ENCODE measurements at places on chromosomes 16 and 17.
A peak's percentile ranks its signal among the peaks of the same experiment; 100 is the strongest.

DNA sequence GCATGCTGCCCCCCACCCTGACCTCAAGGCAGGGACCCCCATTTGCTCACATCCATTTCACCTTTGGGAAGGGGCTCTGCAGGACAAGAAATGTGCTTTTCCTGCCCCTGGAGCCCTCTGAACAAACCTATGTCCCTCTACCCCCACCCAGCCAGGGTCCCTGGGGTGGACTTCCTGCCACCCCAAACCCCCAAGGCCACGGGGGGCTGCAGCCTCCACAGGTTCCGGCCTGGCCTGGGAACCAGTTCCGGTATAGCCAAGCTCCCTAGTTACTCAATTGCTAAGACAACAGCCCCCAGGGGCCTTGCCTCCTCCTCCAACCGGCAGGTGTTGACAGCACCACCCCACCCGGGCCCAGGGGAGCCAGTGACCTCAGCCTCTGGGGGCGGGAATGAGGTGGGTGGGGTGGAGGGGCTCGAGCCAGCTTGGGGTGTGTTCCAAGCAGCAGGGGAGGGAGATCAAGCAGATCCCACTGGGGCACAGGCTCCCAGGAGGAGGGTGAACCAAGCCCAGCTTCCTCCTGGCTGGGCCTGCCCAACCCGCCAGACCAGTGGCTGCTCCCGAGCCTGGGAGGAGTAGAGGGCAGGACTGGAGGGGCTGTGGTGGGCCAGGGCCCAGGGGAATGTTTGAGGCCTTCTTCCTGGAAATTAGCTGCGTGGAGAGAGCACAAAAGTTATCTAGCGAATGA, 6.6 kb downstream of the PNMT start:
- DNase-seq: no peak

DNA sequence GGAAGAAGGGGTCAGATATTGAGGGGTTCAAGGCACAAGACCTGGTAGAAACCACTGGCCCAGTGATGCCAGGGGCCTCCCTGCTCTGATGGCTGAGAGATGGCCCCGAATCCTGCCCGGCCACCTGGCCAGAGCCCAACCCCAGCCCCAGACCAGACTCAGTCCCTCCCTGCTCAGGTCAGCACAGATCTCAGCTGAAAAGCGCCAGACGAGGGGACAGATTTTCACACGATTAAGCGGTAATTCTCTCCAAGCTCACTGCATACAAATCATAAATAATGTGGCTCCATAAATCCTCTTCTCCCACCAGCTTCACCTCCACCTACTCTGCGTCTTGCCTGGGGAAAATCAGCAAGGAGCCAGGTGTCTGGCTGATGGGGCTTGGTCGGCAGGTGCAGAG, 57.1 kb downstream of the ENGASE start:
- DNase-seq: no peak

GRCh38 chr16:68528686-68529379, 10.3 kb upstream of the ZFP90 start:
- DNase-seq: peak; percentile 93

DNA sequence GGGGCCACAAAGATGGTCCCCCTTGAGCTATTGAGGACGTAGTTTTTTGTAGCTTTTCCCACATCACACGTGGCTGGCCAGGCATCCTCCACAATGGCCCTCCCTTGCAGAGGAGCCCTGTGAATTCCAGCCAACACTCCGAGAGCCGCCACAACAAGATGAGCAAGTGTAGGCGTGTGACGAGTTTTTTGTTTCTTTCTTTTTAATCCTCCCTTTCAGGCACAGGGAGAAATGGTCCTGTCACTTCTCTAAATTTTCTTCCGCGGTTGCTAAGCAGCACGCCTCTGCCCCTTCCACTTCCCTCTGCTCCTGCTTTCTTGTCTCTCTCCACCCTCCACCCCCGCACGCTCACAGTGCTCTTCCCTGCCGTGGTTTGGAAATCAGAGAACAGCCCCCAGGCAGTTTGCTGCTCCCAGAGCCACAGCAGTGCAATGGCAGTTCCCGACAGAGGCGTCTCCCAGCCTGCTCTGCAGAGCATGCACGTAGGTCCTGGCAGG, 68.0 kb upstream of the MRTFB start:
- peak; percentile 44 for DNase-seq

GRCh38 chr17:35795007-35795870, at the start of gene MMP28:
Gene MMP28, minus strand, starts transcription at chr17:35795641. Its CDS starts 264 bp downstream, at chr17:35795377.
- DNase-seq: peak; percentile 54

GRCh38 chr17:2012499-2012898, 12.6 kb downstream of the RTN4RL1 start:
- no peak for DNase-seq

DNA sequence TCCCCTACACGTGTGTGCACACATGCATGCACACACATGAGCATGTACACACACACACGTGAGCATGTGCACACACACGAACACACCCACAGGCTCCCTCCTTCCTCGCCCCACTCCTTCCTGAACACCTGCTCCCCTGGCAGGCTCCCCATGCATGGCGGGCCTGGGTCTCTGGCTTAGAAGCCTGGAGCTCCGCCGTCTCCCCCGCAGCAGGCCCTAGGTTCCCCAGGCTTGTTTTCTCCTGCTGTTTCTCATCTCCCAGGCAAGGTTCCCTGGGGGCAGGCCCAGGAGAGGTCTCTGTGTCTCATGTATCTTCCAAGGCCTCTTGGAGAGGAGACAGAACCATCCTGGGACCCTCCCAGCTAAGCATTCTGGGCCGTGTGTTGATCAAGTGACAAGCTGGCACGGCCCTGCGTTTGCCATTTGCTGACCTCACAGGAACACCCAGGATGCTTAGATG, 202.3 kb upstream of the CIBAR2 start:
- DNase-seq: no peak

GRCh38 chr17:40341808-40342503, 22.6 kb downstream of the GJD3 start:
- DNase-seq: peak; percentile 72

DNA sequence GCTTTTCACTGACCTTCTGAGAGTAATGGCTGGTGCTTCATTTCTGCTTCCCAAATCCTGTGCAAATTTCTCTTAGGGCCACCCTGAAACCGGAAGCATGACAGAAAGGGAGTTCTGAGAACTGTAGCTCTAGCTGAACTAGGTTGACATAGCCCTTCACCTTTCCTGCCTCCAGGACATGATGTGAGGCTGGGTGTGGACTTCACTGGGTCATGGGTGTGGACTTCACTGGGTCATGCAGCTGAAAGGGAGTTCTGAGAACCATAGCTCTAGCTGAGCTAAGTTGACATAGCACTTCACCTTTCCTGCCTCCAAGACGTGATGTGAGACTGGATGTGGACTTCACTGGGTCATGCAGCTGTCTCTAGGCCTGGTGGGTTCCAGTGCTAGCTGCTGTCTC, 54.3 kb upstream of the NLRP1 start:
- DNase-seq: no peak

- no peak for DNase-seq
Observed at GRCh38 chr17:82489851-82490511, 29.6 kb upstream of the FOXK2 start.

GRCh38 chr17:40457369-40457768, 14.1 kb downstream of the IGFBP4 start:
- DNase-seq: no peak

GRCh38 chr16:23868136-23868535, 32.4 kb downstream of the PRKCB start:
- no peak for DNase-seq

DNA sequence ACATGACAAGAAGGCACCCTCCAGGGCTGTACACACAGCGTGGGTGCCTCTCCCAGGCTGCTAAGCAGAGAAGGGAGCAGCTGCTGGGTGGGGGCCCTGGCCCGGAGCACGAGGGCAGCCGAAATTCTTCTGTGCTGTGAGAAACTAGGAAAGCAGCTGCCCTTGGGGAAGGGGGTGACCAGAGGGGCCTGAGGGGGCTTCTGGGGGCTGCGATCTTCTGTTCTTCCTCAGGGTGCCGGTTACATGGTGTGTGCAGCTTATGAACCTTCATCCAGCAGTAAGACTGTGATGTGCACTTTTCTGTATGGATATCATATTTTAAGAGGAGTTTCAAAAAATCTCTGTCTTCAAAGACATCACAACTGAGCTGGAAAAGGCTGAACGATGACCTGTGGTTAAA, 43.2 kb upstream of the METRNL start:
- DNase-seq: no peak

DNA sequence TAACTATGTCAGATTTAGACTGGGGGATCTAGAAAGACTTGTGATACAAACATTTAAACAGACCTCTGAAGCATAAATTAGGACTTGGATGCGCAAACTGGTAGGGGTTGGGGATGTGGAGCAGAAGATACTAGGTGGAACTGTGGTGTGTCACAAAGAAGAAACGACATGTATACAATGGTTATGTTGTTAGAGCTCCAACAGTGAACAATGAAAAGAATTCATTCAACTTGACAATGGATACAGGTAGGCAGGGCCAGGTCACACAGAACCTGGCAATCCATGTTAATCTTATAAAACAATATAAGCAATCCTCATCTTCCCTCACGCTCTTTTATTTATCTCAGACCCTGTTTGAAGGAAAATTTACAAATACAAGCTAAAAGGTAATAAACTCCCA, 102.0 kb downstream of the CDC27 start:
- DNase-seq: no peak

- peak; percentile 97 for DNase-seq
Observed at GRCh38 chr17:1714427-1714979, 4.3 kb upstream of the TLCD2 start.

DNA sequence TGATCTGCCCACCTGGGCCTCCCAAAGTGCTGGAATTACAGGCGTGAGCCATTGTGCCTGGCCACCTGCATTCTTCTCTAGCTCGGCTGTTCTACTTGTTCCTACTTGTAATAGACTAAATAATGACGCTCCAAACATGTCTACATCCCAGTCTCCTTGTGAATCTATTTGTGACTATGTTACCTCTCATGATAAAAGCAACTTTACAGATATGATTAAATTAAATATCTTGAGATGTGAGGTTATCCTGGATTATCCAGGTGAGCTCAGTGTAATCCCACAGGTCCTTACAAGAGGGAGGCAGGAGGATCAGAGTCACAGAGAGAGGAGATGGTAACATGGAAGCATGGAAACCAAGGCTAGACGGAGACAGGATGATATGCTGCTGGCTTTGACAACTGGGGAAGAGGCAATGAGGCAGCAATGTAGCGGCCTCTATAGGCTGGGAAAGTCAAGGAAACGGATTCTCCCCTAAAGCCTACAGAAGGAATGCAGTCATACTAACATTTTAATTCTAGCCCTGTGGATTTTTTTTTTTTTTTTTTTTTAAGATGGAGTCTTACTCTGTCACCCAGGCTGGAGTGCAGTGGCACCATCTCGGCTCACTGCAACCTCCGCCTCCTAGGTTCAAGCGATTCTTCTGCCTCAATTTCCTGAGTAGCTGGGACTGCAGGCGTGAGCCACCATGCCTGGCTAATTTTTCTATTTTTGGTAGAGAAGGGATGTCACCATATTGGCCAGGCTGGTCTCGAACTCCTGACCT, 5.0 kb upstream of the LASP1 start:
- no peak for DNase-seq

DNA sequence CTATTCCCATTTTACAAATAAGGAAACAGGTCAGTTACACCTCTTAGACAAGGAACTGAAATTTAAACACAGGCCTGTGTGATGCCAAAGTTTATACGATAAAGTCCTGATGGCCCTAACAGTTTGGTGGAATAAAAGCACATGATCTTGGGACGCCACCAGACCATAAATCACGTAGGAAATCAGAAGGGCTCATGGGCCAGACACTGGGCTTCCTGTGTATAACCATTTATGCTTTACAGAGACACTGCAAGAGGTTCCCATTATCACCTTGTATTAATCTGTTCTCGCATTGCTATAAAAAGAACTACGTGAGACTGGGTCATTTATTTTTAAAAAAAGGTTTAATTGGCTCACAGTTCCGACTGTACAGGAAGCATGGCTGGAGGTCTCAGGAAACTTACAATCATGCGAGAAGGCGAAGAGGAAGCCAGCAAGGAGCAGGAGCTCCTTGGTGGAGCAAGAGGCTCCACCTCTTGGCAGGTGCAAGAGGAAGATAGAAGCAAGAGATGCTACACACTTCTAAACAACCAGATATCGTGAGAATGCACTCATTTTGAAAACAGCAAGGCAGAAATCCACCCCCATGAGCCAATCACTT, 124.0 kb upstream of the MON1B start:
- DNase-seq: no peak

DNA sequence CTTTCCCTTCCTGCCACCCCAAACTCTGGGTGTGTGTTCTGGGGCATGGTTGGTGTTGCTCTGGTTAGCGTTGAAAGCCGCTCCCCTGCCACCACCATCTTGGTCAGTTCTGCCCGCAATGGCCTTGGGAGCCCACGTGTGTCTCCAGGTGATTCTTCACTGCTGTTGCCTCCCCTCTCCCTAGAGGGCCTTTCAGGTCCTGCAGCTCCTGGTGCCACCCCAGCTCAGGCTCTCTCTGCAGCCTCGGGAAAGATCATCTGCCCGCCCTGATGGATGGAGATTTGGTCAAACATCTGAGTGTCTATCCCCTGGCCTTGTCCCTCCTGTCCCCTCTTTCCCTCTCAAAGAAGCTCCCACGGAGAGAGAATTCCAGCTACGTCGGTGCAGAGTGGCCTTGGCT, 241.3 kb downstream of the RBFOX3 start:
- no peak for DNase-seq

- DNase-seq: no peak
Observed at GRCh38 chr17:50072130-50072529, 16.2 kb downstream of the ITGA3 start.

DNA sequence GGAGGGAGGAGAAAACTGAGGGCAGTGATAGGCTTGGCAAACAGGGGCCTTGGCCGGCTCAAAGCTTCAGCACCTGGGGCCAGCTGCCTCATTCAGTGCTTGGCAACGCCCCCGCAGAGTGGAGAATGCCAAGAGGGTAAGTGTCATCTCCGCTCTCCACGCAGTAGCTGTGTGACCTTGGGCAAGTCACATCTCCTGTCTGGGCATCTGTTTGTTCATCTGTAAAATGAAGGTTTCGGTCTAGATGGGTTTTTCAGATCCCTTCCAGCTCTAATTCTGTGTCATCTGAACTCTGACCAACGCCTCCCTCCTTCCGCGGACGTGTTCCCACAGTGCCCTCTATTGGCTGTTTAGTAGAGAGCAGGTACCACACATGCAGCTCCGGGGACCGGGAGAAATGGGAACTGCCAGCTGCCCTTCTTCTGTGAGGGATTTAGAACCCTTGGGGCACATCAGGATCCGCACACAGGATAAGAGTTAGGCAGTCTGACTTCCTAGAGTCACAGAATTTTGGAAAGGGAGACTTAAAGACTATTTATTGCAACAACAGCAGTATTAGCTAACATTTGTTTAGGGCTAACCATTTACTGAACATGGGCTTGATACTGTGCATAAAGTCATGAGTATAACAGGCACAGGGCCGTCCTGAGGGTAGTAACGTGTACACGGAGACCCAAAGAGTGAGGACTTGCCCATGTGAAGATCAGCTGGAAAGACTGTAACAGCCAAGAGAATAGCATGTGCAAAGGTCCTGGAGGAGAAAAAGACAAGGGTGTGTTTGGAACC, 26.8 kb downstream of the GP2 start:
- DNase-seq: peak; percentile 48

GRCh38 chr16:89443727-89444084, 46.7 kb downstream of the ANKRD11 start:
- DNase-seq: no peak

DNA sequence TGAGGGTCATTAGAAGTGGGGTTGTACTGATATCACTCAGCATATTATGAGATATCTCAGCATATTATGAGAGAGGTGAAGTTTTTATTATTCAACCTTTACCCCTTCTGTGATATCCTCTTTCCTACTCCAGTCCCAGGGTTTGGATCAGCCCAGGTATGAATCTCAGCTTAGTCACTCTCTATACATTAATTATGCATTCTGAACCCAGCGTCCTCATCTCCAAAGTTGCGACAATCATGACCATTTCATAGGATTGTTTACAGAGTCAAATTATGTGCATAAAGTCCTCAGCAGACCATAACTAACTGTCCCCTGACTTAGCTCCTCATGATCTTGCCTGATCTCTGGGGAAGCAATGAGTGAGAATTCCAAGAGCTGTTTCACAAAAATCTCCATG, 20.5 kb upstream of the BLMH start:
- no peak for DNase-seq
